Body of pancreas (tissue), 4 donors: ENCODE measurements at places on chromosomes 16 and 17.

DNA sequence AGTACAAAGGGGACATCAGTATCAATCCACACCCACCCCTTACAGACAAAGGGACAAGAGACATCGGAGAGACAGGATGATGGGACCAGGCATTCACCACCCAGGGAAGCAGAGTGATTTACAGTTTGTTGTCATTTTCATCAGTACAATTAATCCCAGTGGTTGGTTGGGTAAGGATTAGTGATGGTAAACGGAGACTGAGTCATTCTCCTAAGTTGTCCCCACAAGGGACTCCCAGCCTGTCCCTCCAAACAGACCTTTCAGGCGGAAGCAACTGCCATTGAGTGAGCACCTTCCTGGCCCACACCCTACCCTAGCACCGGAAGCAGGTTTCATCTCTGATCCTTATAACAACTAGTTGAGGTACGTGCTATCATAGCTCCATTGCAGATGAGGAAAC, 11.2 kb downstream of the PPL start:
- DNase-seq = no peak
- H3K27me3 ChIP-seq = no peaks in the 10 kb centered on the region
- peak overlapping the region; percentile 47 for H3K27ac ChIP-seq
- no peak overlapping the region for H3K4me3 ChIP-seq
- peaks cover 29% of the 10 kb centered on the region for H3K4me1 ChIP-seq
- no peaks in the 10 kb centered on the region for H3K36me3 ChIP-seq

DNA sequence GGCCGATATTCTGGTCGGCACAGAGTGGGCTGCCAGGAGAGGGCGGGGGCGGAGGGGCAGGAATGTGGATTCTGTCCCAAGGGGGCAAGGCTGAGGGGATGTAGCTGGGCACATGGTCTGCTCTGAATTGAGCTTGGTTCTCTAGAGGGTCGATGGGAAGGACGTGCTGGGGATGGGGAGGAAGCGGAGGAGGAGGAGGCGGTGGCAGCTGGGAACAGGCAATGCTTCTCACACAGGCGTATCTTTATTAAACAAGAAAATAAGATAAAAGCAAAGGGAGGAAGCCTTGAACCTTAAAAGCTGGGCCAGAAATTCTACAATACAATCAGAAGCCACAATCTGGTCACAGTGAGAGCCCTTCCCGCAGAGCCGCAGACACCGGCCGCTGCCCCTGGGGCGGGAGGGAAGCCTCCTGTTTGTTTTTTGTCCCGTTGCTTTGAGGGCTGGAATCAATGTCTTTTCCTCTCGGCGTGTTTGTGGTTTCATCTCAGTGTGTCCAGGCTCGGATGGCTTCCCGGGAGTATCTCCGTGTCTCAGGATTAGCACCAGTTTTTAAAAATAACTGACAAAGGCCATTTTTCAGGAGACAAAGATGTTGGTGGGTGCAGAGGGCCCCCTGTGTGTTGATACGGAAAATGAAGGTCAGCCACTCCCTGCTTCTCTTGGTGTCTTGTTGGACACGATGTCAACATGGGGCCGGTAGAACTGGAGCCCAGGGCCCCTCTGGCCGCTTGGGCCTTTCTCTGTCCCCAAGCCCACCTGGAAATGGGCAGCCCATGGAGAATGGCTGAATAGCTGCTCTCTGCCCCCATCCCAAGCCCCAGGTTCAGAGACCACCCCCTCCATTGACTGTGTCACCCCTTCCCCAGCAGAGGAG, 12.3 kb upstream of the SLC7A5 start:
- no peak for DNase-seq
- peaks cover 39% of the 10 kb centered on the region for H3K4me1 ChIP-seq
- no peaks in the 10 kb centered on the region for H3K27me3 ChIP-seq
- no peak overlapping the region for H3K27ac ChIP-seq
- no peaks in the 10 kb centered on the region for H3K36me3 ChIP-seq

- no peaks in the 10 kb centered on the region for H3K27me3 ChIP-seq
- H3K4me1 ChIP-seq = no peaks in the 10 kb centered on the region
- H3K27ac ChIP-seq = no peak overlapping the region
Measured at GRCh38 chr16:54453871-54454270, 167.3 kb upstream of the IRX3 start.

GRCh38 chr16:57361404-57361803, 2.8 kb downstream of the CCL22 start:
- peaks cover 19% of the 10 kb centered on the region for H3K4me1 ChIP-seq
- peak overlapping the region; percentile 19 for H3K27ac ChIP-seq
- H3K36me3 ChIP-seq = no peaks in the 10 kb centered on the region
- no peak overlapping the region for H3K4me3 ChIP-seq

- H3K27me3 ChIP-seq = no peaks in the 10 kb centered on the region
- H3K27ac ChIP-seq = no peak overlapping the region
- no peak overlapping the region for H3K4me3 ChIP-seq
- no peak for DNase-seq
- no peaks in the 10 kb centered on the region for H3K36me3 ChIP-seq
Measured at GRCh38 chr16:88614818-88615580, 23.4 kb upstream of the IL17C start.

DNA sequence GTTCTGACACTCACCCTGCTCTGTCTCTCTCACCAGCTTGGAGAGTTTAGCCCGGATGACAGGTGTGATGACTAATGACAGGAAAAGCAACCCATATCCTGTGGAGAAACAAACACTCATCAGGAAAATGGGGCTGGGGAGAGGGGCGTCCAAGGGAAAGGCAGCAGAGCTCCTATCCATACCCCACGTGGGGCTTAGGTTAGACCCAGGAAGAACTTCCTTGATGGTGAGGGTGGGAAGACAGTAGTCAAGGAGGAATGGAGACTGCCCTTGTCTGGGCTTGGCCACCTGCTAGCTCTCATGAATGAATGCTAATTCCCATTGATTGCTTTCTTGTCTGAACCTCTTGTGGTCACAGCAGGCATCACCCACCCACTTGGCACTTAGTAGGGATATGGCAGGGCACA, 3.8 kb downstream of the SLC46A1 start:
- no peak for DNase-seq
- no peak overlapping the region for H3K27ac ChIP-seq
- no peaks in the 10 kb centered on the region for H3K27me3 ChIP-seq

GRCh38 chr16:67238806-67239470, 8.3 kb downstream of the FHOD1 start:
- no peak overlapping the region for H3K4me3 ChIP-seq
- H3K27me3 ChIP-seq = no peaks in the 10 kb centered on the region
- H3K4me1 ChIP-seq = peaks cover 26% of the 10 kb centered on the region
- no peak for DNase-seq
